ENCODE measurements at places on chromosomes 16 and 17. TPM values are rescaled to one million over a fixed set of nuclear protein-coding genes. Genes with fewer than 3 reads are reported as not detected.
A peak's percentile ranks its signal among the peaks of the same experiment; 100 is the strongest.

- no peak for ATAC-seq
These were observed 62.4 kb upstream of the SHISA6 start for GRCh38 chr17:11178581-11178980.

DNA sequence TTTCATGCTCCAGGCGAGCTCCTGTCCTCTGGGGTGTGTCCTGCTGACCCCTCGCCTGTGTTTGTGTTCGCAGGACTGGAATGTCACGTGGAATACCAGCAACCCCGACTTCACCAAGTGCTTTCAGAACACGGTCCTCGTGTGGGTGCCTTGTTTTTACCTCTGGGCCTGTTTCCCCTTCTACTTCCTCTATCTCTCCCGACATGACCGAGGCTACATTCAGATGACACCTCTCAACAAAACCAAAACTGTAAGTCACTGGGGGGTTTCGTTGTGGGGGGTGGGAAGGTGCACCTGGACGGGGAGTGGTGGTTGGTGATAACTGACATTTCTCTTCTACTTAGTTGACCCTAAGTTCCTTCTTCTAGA, 58.3 kb downstream of the ABCC1 start:
- no peak for ATAC-seq

DNA sequence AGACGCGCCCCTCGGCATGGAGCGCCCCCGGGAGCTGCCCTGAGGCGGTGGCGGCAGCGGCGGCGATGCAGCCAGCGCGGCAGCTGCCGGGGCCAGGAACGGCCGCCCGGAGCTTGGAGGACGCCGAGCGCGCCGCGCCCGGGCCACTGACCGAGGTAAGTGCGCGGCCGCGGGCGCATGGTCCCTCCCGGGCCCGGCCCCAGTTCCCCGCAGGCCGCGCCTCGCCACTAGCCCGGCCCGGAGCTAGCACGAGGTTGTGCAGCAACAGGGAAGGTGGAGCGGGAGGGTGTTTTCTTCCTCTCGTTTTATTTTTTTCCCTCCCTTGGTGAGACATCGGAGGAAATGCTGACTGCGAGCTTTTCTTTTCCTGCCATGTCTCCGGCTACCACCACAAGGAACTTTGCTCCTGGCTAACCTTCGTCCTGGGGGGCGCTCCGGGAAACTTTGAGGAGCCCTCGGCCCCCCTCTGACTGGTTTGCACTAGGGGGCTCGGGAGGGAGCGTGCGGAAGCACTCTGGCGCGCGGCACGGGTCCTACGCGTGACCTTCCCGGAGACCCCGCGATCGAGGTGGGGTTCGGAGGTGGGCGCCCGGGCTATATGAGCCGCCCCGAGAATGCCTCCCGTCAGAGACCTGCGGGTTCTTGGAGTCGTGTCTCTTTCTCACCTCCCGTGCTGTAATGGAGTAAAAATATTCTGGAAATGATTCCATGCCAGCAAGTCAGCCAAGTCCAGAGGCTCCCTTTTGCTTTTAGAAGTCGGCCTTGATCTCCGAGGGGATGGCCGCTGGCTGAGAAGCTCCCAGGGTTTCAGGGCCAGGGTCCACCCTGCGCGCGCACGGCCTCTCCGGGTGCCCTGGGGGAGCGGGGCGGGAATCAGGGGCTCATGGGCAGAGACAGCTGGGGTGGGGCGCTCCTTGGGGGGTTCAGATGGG, 868 bp downstream of the KCNJ12 start:
- no peak for ATAC-seq

- no peak for ATAC-seq
These were observed 5.2 kb upstream of the CDK3 start for GRCh38 chr17:75995385-75995925.

DNA sequence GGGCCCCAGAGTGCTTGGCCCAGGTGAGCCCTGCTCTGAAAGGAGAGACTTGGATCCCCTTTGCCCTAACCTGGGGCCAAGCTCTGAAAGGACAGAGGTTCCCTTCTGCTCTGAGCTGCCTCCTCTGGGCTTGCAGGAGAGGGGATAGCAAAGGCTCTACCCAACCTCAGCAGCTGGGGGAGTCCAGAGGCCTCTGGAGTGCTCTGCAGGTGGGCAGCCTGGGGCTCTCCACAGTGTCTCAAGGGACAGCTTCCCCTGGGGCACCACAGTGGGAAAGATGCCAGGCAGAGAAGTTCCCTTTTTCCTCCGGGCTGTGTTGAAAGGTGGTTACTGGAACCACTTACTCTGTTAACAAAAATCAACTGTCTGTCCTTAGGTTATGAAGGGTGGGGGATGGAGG, 48.2 kb upstream of the MGAT5B start:
- no peak for ATAC-seq

- no peak for ATAC-seq
These were observed 107.1 kb downstream of the RAP1GAP2 start for GRCh38 chr17:2903193-2903974.

DNA sequence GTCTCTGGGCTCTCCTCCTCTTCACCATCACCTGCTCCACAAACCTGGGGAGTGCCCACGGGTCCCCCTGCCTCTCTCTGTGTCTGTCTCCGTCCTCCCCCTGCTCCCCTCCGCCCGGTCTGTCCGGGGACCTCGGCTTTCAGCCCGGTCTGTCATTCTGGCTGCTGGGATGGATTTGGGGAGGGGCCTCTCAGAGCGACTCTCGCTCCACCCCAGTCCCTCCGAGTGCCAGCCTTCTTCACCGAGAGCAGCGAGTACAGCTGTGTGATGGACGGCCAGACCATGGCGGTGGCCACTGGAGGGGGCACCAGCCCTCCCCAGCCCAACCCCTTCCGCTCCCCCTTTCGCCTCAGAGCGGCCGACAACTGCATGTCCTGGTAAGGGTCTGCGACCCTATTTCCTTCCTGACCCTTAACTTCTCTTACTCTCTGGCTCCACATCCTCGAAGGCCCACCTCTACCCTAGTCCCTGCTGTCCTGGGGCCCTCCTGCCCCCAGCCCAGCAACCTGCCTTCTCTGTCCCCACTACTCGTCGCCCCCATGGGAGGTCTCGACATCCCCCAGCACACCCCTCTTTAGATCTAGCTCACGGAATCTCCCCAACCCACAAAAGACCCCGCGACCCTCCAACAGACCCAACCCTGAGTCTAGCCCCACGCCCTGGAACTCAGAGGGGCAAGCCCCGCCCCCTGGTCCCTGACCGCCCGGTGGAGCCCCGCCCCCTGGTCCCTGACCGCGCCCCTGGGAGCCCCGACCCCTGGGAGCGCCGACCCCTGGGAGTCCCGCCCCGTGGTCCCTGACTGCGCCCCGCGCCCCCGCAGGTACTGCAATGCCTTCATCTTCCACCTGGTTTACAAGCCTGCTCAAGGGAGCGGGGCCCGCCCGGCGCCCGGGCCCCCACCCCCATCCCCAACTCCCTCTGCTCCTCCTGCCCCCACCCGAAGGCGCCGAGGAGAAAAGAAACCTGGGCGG, 5.6 kb upstream of the CXCL16 start:
- no peak for ATAC-seq

- no peak for ATAC-seq
These were observed 1.6 kb downstream of the PRSS41 start for GRCh38 chr16:2799859-2800226.

DNA sequence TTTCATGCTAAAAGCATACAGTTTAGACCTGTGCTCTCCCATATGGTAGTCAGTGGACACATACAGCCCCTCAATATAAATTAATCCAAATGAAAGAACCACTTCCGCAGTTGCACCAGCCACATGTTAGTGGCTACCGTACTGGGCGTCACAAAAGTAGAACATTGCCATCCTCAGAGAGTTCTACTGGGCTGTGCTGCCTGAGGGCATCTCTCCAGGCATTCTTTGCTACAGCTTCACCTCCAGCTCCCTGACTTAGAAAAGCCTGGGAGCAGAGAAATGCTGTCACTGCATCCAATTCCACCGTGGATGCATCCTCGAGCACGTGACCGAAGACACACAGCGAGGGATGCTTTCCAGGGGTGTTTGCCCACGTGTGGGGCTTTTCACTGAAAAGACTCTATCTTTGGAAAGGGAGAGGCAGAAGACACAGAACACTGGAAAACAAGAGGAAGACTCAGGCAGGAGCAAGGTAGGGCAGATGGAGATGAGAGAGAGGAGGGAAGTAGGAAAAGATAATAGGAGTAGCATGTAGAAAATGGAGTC, 86.4 kb downstream of the GAS7 start:
- no peak for ATAC-seq

GRCh38 chr17:83203472-83204221, 124.2 kb downstream of the METRNL start:
- no peak for ATAC-seq

GRCh38 chr16:12236589-12236988, 260.1 kb downstream of the SNX29 start:
- no peak for ATAC-seq

DNA sequence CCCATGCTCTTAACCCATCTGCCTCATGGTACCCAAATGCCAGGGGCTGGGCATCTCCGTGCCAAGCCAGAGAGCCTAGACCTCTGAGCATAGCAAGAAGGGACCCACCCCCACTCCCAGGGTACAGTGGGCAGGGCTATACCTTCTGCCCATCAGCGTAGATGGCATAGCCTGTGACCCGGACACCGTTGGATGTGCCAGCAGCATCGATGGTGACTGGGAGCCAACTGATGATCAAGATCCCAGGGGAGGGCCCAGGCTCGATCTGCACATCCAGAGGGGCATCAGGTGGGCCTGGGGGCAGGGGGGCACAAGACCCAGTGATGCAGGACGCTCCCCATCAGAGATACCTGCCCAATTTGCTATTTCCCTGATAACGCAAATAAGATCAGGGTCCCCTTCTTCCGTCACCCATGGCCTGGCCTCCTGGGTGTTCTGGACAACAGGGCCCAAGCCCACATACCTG, 17.1 kb downstream of the TSPOAP1 start:
- ATAC-seq: no peak

DNA sequence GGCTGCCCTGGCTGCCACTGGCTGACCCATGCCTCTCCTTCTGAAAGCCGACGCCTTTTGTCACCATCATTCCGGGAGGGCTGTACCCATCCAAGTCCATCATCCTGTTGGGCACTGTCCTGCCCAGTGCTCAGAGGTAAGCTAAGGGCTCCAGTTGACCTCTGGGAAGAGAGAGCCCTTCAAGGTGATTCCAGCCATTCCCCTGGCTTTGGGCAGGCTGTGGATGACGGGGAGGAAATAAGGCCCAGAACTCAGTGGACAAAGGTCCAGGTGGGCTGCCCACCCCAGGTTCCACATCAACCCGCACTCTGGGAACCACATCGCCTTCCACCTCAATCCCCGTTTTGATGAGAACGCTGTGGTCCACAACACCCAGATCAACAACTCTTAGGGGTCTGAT, 45.8 kb downstream of the NOS2 start:
- ATAC-seq: no peak

DNA sequence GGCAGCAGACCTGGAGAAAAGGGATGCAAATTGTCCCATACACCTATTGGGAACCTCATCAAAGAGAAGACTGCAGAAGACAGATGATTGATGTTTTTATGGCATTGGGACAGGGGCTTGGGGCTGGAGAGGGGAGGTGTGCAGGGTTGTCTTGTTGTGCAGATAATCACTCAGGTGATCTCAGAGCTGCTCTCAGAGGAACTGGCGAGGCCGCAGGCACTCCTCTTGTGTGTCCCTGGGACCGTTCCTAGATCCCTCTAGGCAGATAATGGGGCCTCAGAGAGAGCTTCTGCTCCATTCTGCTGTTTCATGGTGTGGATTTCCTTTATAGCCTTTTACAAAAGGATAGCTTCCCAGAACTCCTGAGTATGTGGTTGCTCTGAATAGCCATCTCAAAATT, 1.6 kb downstream of the RNF213 start:
- ATAC-seq: no peak

GRCh38 chr17:80980397-80981061, 11.1 kb upstream of the CHMP6 start:
- ATAC-seq: peak; percentile 92

GRCh38 chr17:17511881-17512858, 16.0 kb upstream of the RASD1 start:
- ATAC-seq: no peak

- ATAC-seq: no peak
These were observed 16.8 kb upstream of the MTSS2 start for GRCh38 chr16:70702624-70703023.

DNA sequence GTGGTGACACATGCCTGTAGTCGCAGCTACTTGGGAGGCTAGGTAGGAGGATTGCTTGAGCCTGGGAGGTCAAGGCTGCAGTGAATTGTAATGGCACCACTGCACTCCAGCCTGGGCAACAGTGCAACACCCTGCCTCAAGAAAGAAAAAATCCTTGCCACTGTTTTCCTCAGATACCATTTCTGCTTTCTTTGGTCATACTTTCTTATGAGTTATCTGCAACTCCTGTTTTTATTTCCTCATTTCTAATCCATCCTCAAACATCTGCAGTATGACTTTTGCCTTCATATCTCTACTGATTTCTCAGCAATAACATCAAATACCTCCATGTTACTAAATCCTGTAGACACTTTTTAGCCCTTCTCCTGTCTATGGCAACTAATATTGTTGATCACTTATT, 3.1 kb upstream of the AP2B1 start:
- ATAC-seq: no peak

DNA sequence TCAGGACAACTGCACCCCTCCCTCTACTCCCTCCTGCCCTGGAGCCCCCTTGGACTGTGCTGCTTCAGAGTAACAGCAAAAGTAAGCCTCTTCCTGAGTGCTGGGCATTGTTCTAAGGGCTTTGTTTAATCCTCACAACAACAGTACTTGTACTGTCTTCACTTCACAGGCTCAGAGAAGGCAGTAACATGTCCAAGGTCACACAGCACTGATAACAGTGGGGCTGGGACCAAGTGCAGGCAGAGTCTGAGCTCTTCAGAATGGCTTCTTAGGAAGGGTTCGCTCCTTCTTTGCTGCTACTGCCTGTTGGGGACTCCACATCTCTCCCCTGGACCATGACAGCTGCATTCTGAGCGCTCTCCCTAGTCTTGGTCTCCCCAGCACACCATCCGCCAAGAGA, 24.6 kb downstream of the TMEM132E start:
- no peak for ATAC-seq

GRCh38 chr16:83661656-83662055, 146.1 kb upstream of the HSBP1 start:
- no peak for ATAC-seq

DNA sequence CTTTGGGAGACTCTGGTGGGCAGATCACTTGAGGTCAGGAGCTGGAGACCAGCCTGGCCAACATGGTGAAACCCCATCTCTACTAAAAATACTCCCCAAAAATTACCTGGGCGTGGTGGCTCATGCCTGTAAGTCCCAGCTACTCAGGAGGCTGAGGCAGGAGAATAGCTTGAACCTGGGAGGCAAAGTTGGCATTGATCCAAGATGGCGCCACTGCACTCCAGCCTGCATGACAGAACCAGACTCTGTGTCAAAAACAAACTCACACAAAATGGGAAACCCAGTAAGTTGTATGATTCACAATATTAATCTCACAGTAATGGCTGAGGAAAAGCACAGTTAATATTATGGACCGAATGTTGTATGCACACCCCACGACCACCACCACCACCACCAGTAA, 24.3 kb downstream of the WSB1 start:
- ATAC-seq: peak; percentile 43

KRT24 gene
- total RNA-seq: not detected

KRT36 gene
- total RNA-seq: not detected

CLEC3A gene
- not detected for total RNA-seq

MEIOB gene
- total RNA-seq: 0.79 TPM

C16orf74 gene
- total RNA-seq: not detected

CYTH1 gene
- 195 TPM for total RNA-seq

TP53TG3B gene
- total RNA-seq: not detected

Measured in activated T-helper 17 cell treated with anti-CD3 and anti-CD28 coated beads, Interleukin-2, amount 50 U/mL, for 72 hours (primary cell).